ENCODE measurements at places on chromosomes 1 and 21. TPM values are rescaled to one million over a fixed set of nuclear protein-coding genes. Genes with fewer than 3 reads are reported as not detected.

DNA sequence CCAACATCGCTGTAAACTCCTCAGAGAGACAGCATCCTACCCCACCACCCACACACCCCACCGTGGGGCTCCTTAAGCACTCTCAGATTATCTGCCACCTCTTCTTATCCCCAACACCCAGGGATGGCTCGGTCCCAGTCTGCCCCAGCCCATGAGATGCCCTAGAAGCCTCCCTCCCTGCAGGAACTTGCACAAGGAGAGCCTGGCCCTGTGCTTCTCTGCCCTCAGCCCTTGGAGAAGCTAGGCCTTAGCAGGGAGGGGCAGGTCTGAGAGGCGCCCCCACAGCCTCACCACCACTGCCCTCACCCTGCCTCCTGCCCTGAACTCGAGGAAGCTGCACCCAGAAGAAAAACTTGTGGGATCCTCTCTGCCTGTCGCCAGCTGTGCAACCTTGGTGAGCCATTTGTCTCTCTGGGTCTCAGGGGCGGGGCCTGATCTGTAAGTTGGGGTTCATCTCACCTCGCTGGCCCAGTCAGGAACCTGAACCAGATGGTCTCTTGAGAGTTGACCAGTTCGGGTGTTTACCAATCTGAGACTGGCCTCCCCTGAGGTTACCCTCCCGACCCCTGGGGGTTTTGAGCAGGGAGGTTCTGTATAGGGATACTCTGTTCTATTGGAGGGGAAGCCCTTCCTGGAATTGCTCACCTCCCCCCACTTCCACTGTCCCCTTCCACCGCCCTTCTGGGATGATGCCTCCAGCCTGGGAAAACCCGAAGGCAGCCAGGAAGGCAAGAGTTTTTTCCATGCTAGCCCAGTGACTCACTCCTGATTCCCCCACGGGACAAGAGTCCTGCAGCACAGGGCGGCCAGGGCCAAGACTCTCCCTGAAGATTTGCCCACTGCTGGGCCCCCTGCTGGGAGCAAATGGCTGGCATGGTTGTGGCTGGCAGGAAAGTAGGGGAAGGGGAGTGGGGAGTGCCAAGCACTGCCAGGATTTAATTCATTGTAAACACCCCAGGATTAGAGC, at the start of gene S100A3:
Gene S100A3, minus strand, starts transcription at position 537 of the 967 bp plus-strand sequence. CDS start 773 bp downstream, outside the sequence.
- DNase-seq, result no peak

The C1QB gene
- 531 TPM for total RNA-seq

The LYPD8 gene
- not detected for total RNA-seq

The ZNF669 gene
- total RNA-seq, result 7.7 TPM

GRCh38 chr21:30628109-30628508, 6.9 kb upstream of the KRTAP20-2 start:
- DNase-seq, result no peak

DNA sequence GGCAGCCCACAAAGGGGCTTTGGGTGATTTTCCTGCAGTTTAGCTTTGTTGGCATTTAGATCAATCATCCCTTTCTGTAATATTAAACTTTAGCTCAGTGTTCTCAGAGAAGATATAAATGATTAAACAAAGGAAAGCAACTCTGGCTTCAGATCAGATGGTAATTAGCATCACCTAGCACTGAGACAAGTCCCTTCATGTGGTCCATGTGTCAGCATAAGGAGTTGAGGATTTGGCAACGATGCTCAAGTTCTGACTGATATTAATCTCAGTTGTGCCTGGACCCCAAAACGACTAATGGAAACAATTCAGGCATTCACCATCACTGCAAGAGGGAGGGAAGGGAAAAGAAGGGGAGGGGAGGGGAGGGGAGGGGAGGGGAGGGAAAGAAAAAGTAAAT, 60.4 kb downstream of the SEC16B start:
- no peak for DNase-seq

The UQCRH gene
- total RNA-seq, result 255 TPM

The SNAP47 gene
- 18.8 TPM for total RNA-seq

GRCh38 chr1:206608108-206608698, 4.1 kb downstream of the EIF2D start:
- DNase-seq, result no peak

The LCE3D gene
- total RNA-seq, result not detected
